Activated naive CD4-positive, alpha-beta T cell treated with anti-CD3 and anti-CD28 coated beads, Interleukin-2, amount 50 U/mL, for 16 hours (primary cell): ENCODE measurements at places on chromosomes 16 and 17.

DNA sequence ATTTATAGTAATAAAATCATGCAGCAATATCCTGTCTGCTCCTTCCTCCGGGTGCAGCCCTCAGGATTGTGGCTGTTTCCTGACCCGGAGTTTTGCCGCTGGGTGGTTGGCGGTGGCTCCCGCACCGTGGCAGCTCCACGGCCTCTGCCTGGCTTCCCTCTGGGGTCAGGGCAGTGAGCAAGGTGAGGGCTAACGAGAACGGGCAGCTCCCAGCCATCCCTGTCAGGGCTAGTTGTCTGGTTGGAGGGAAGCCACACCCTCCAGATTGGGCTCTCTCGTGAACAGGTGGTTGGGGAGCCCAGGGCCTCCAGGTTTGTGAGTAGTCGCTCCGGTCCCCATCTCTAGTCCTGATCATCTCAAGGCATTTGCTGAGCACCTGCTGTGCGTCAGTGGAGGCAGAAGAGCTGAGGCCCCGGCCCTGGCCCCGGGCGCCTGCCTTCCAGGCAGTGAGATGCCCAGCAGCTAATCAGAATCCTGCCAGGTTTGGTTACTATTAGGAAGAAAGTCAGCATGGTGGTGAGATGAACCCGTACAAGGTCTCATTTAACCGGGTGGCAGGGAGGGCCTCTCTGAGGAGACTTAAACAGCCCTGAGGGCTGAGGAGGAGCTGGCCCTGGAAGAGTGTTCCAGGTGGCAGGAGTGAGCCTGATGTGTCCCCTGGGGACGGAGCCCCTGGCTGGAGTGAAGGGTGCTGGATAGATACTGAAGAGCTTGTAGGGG is 2.3 kb upstream of the NUDT16L1 start:
- no peak for DNase-seq

GRCh38 chr17:78847052-78847451 is 6.4 kb upstream of the USP36 start:
- DNase-seq = no peak

GRCh38 chr17:36509272-36509985 is 22.9 kb downstream of the ZNHIT3 start:
- no peak for DNase-seq

- no peak for DNase-seq
These were observed 20.8 kb downstream of the PIK3R5 start for GRCh38 chr17:8944748-8945147.

GRCh38 chr16:89729863-89730593 is 8.7 kb downstream of the ZNF276 start:
- DNase-seq = no peak

GRCh38 chr16:81060576-81061306 is 16.3 kb downstream of the C16orf46 start:
- no peak for DNase-seq

DNA sequence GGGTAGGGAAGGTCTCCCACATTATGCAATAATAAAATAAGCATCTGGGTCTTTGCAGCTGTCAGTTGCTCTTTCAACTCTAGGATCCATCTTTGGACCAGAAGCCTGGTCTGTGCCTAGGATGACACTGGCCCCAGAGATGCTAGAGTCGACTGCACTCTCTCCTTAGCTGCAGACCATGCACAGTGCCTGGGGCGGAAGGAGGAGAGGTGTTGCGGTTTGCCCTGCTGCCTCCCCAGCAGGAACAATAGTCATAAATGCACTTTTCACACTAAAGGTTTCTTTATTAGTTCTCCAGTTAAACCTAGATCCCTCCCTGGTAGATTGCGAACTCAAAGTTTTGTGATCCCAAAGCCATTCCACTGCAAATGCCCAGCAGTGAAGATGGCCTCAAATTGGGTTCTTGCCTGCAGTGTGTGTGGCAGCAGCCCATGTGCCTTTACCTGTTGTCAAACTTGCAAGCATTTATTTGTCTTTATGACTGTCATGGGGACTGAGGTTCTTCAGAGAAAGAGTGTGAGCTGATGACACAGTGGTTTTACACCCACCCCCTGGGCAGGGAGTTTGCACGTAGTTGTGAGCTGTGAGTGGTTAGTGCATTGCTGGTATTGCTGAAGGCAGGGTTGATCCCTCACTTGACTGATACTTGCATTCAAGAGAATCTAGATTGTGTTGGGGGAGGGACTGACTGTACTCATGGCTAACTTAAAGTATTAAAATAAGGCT is 10.3 kb downstream of the ATXN1L start:
- DNase-seq = no peak

- no peak for DNase-seq
These were observed 1.6 kb downstream of the UBE2Z start for GRCh38 chr17:48909783-48910182.
